ENCODE measurements at places on chromosomes 3 and 15. TPM values are rescaled to one million over a fixed set of nuclear protein-coding genes. Genes with fewer than 3 reads are reported as not detected.

DNA sequence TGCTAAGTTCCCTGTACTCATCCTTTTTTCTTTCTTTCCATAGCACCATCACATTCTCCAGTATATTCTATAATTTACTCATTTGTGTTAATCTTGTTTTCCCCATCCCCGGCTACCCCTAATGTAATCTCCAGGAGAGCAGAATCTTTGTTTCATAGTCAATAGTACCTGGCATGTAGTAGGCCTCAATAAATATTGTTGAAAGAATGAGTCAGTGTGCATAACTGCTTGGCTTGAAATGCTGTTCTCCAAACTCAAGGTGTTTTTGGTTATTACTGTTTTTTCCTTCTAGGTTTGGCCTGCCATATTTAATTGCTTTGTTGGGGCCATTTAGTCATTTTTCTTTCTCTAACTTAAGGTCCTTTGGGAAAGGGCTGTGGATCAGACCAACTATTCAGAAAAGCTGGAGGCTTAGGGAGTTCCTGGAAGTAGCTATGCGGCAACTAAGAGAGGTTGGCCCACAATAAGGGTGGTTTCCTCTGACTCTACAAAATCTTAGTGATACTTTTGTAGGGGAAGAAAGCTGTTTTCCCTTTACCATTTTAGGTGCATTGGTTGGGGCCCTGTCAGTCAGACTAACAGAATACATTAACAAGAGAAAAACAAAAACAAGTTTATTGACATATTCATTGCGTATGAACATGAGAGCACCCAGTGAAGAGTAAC is 28.4 kb downstream of the KAT2B start:
- no peak for DNase-seq

- peak; percentile 13 for DNase-seq
Observed at GRCh38 chr3:126538316-126538715, 14.4 kb downstream of the CHST13 start.

DNA sequence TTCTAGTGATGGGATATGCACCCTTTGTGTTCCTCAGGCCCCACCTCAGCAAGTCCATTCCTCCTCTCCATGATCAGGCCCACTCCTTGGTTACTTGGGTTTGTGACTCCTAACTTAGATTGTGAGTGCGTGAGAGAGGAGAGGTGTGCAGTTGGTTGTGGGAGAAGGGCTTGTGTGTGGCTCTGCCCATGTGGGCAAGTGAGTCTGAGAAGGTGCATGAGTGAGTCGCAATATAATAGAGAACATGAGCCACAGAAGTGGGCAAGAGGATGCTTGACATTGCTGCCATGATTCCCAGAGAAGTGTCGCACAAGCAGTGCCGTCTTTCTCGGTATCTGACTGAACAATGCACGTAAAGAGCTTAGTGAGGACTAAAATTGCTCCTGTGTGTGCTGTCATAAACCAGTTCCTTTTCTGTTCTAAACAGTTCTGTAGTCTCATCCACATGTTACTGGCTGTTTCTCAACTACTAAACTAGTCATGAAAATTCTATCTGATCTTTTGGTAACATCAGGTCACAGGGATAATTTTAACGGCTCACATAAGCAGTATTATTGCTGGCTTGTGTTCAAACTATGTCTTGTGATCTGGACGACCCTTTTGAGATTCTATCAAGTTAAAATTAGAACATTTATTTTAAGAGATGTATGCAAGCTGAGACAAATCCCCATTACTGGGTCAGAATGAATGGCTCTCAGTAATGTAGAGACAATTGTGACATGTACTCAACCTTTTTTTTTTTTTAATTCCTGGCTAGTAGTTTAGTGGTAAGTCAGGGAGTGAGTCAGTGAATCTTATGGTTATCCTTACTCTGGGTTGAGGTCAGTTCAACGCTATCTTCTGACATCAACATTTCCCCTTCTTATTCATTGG is 25.6 kb downstream of the GYG1 start:
- no peak for DNase-seq

GRCh38 chr3:40718209-40718608 is 193.4 kb downstream of the ZNF621 start:
- DNase-seq, result no peak

KLHL40 gene
- not detected for total RNA-seq

Data from kidney (tissue), 22 donors.